NCI-H345 (cell line): ENCODE measurements at places on chromosomes 12 and 14.

GRCh38 chr12:14879222-14879933 is 6.3 kb downstream of the MGP start:
- no peak for DNase-seq

- no peak for DNase-seq
Measured at GRCh38 chr12:66910366-66910974, 231.6 kb upstream of the GRIP1 start.

GRCh38 chr12:64270411-64270810 is 48.3 kb upstream of the KICS2 start:
- no peak for DNase-seq

GRCh38 chr12:13163868-13164635 is 32.5 kb upstream of the EMP1 start:
- no peak for DNase-seq

GRCh38 chr12:129103231-129103630 is 250.0 kb downstream of the GLT1D1 start:
- DNase-seq = no peak

- DNase-seq = peak; percentile 65
Measured at GRCh38 chr12:30806989-30807694, 52.4 kb upstream of the CAPRIN2 start.

DNA sequence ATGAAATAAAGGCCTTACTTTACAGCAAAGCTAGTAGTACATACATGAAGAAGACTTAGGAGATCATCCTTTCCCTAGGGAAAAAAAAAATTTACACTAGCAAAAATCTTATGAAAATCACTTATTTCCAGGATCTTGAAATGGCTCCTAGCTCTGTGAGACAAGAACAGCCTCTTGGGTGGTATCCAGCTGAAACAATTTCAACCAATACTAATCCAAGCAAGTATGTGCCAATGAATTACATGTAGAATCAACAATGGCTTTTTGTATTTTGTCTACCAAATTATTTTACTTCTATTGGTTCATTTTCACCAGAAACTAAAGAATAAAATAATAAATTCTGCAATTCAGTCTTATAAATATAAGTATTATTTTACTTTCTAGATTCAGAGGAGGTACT is 2.7 kb upstream of the SLCO1A2 start:
- no peak for DNase-seq

- DNase-seq = no peak
Measured at GRCh38 chr14:34593740-34594375, 36.1 kb downstream of the SNX6 start.

DNA sequence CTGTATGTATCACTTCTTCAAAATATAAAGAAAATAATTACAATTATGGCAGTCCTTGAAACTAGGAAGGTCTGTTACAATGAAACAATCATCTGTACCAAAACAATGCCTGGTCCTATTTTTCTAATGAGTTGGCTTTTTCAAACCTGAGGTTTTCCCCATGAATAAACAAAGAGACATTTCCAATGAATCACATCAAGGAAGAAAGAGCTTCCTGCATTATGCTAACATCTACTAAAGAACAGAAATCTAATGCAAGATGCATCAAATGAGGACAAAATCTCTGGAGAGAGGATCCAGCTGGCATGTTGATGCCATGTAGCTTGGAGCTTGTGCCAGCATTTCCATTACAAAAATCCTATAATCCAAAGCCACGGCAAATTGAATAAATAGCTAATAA is 29.3 kb downstream of the NIN start:
- DNase-seq = no peak

DNA sequence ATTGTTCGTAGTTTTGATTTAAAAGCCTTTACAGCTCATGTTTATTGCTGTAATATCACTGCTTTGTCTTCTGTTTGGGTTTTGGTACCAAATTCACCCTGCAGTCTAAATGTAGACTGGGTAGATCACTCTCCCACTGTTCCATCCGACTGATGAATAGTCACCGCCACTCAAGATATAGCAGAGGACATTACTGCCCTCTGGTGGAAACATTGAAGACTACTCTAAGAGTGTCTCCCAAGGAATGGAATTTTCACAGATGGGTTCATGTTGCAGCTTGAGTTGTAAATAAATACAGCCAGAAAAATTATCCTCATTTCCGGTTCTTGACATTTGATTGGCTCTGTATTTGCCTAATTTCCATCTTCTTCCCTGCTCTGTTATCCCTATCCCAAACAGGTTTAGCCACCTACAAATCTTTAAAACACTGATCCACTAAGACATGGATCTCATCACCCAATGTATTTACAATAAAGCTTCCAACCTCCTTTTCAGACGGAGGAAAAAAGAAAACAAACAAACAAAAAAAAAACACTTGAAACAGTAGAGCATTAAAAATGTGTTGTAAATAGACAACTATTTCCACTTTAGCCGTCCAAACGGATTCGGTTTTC is 198.3 kb upstream of the CPNE8 start:
- peak; percentile 44 for DNase-seq
